ENCODE measurements at places on chromosomes 2 and 18.

- DNase-seq: peak; percentile 71
Observed at GRCh38 chr2:5365871-5366461, 326.2 kb upstream of the SOX11 start.

- DNase-seq: no peak
Observed at GRCh38 chr2:12399240-12399639, 317.5 kb upstream of the TRIB2 start.

DNA sequence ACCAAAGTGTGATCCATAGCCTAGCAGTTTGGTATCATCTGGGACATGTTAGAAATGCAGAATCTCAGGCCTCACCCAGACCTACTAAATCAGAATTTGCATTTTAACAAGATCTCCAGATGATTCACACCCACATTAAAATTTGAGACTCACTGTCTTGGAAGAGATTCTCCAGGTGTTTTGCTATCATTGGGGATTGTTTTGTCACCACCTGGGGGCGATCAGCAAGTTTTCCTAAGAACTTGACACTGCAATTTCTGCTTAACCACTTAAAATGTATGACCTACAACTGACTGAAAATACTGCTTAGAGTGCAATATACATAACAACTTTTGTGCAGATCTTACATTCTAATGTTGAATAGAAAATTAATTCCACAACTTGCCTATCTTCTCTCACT is 18.9 kb upstream of the ITGA4 start:
- DNase-seq: no peak

DNA sequence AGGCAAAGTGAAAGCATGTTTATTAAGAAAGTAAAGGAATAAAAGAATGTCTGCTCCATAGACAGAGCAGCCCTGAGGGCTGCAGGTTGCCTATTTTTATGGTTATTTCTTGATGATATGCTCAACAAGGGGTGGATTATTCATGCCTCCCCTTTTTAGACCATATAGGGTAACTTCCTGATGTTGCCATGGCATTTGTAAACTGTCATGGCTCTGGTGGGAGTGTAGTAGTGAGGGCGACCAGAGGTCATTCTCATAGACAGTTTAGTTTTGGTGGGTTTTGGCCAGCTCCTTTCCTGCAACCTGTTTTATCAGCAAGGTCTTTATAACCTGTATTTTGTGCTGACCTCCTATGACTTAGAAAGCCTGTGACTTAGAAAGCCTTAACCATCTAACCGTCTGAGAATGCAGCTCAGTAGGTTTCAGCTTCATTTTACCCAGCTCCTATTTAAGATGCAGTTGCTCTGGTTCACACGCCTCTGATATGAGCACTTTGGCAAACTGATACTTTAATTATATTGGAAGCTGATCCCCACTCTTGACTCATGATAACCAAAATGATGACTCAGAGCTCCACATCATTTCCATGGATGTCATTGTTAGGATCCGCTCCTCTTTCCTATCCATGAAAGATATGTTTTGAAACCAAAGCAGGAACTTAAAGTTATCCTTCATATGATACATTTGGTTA is 14.5 kb upstream of the ERMN start:
- no peak for DNase-seq

GRCh38 chr2:46774499-46775228 is 140.9 kb downstream of the MCFD2 start:
- DNase-seq: no peak

- DNase-seq: no peak
Observed at GRCh38 chr2:47503481-47504070, 100.6 kb downstream of the MSH2 start.

- no peak for DNase-seq
Observed at GRCh38 chr2:224163566-224164307, 124.7 kb upstream of the SERPINE2 start.

GRCh38 chr18:33706391-33706790 is 128.4 kb downstream of the ASXL3 start:
- no peak for DNase-seq

- DNase-seq: peak; percentile 51
Observed at GRCh38 chr2:95026471-95027368, 1.2 kb downstream of the MAL start.

DNA sequence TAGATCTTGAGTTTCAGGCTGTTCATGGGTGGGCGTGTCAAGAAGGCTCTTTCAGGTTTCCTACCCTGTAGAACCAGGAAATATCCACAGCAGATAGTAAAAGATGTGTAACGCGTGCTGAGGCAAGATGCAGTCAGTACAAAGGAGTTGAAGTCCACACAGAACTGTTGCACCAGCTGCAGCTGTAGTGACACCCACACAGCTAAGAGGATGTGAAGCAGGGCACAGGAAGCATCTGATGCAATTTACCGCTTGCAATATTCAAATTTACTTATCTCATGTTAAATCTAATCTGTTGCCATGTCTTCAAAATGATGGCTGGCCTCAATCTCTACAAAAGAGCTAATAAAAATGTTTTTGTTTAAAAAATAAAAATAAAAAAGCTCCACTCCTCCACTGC is 132.8 kb downstream of the ARHGAP15 start:
- DNase-seq: peak; percentile 45

GRCh38 chr2:24816404-24816803 is 23.2 kb downstream of the CENPO start:
- no peak for DNase-seq

DNA sequence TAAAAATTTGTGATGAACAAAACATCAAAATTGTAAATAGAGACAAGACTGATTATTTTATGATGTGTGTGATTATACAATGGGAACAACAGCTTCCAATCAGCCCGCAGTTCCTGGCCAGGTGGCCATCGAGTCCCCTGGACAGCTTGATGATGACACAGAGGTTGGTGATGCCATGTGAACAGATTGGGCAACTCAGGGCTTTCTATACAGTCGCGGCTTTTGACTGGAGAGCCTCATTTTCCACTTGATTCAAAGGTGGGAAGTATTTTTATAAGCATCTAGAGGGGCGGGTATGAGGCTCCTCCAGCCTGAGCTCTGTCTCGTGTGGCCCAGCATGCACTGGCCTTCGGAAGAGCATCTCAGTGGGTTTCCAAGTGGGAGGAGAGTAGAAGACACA is 14.9 kb upstream of the HPCAL1 start:
- DNase-seq: no peak

DNA sequence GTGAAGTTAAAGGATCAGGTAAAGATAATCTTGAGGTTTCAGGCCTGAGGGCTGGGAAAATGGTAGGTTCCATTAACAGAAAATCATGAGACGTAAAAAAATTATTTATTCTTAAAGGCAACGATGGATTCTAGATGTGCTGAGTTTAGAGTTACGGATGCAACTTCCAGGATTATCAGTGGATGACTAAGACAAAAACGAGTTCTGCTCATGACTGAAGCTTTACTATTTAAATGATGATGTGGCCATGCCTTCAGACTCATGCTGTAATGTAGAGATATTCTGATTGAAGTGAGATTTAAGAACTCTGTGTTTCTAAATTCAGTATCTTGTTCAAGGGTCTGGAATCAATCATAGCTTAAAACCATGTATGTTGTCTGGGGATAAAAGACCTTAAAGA is 5.0 kb downstream of the TMEM237 start:
- no peak for DNase-seq

- no peak for DNase-seq
Observed at GRCh38 chr2:207503234-207503633, 26.5 kb upstream of the CREB1 start.

DNA sequence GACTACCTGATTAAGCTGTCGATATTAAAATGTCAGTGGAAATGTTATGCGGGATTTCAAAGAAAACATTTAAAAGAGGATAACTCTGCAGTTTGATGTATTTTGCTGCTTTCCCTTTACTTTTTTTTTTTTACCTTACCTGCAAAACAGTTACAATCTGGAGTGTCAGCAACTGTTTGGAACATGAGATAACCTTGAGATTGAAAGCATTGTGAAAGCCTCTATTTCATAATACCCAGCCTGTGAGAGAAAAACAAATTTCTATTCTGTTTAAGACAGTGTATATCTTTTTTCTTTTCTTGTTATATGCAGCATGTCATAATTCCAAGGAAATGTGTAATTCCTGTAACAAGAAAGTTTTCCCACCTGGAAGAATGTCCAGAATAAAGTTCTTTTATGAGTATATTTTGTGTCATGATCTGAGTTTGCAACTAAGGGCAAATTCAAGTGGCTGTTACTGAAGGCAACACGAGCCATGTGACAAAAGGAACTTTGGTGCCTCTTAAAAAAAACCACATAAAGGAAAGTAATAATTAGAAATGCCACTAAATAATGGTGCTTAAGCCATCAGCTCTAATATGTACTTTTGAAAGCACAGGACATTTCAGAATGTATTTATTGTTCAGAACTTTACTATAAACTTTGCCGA is 297.0 kb upstream of the DSEL start:
- no peak for DNase-seq

GRCh38 chr2:74618410-74619083 is 29.6 kb downstream of the M1AP start:
- DNase-seq: no peak

DNA sequence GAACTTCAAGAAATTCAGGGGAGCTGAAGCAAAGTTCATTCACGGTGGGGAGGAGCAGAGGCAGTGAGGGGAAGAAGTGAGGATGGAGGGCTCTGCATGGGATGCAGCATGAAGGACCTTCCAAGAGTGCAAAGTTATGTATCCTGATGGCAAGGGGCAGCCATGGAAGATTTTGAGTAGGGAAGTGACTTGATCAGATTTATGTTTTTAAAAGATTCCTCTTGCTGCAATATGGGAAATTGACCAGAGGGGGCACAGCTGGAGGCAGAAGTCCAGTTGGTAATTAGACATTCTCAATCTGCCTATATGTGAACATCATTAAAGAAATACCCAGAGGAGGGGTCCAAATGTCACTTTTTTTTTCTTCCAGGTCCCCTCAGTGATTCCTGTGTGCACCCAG is 21.5 kb upstream of the ANXA4 start:
- no peak for DNase-seq

DNA sequence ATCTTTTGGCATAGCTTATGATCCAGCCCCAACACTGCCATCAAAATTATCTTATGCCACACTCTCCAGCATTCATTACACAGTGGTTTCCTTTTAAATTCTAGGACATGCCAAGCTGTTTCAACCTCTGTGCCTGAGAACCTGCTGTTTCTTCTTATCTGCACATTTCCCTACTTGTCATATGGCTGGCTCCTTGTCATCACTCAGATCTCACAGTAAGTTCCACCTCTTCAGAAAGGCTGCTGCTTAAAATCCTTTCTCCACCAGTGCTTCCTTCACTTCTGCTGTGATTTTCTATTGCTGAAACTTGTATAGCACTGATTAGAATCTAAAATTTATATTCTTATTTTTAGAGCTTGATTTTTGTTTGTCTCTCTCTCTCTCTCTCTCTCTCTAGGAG is 43.4 kb downstream of the MC4R start:
- no peak for DNase-seq

- DNase-seq: no peak
Observed at GRCh38 chr18:74139411-74139810, 8.2 kb downstream of the FBXO15 start.

DNA sequence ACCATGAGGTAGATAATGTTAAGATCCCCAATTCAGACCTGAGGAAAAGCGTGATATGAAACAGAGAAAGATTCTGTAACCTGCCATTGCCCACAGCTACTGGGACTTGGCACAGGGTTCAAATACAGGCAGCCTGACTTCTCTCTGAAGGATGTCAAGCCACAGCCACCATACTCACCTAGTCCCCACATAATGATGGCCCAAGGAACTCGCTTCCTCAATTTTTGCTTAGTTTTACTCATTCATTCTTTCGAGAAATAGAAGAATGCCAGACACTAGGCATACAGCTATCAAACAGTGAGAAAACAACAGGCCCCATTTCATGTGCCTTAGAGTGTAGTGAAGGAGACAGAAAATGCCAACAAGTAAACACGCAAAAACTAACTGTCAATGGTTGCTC is 980 bp upstream of the SULT1C4 start:
- no peak for DNase-seq

GRCh38 chr2:137367361-137367760 is 596.9 kb upstream of the HNMT start:
- no peak for DNase-seq

- no peak for DNase-seq
Observed at GRCh38 chr2:182618672-182619079, 97.4 kb upstream of the DNAJC10 start.

DNA sequence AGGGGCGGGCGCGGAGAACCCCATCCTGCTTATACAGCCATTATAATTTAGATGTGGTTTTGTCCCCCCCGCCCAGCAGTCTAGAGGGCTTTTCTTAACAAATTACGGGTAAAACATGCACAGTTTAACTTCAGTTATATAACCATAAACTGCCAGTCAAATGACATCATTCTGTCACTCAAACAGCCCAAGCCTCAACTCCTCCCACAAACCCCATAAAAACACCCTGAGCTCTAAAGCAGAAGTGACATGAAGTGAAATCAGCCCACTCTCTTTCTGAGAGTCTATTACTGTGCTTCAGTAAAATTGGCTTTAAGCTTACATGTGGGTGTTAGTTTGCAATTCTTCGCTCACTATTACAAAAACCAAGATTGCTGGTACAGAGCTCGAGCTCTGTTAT is 705.1 kb upstream of the GCFC2 start:
- DNase-seq: no peak

DNA sequence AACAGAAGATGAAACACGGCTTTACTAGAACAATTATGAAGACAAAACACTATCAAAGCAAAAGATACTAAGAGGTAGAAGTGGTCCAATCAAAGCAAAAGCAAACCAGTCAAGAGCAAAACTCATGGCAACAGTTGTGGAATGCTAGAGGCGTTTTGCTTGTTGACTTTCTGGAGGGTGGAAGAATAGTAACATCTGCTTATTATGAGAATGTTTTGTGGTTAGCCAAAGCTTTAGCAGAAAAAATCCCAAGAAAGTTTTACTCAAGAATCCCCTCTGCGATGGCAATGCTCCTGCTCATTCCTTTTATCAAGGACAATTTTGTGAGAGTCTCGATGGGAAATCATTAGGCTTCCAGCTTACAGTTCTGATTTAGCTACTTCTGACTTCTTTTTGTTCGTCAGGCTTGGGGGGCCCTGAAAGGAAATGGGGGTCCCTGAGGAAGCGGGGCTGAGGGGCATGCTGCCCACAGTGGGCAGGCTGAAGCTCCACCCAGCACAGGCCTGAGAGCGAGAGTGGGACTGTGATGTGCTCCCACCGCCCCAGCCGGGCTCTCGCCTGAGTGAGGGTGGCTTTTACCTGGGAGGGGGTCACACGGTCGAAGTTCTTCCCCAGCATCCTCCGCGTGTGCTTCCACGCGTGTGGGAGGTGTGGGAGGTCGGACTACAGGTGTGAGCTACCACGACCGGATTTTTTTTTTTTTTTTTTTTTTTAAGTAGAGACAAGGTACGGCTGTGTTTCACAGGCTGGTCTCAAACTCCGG is 49.0 kb upstream of the MC4R start:
- no peak for DNase-seq

Data from stimulated activated CD4-positive, alpha-beta T cell treated with anti-CD3 and anti-CD28 coated beads, Interleukin-2, amount 100 ng/mL, for 24 hours (primary cell).